ENCODE measurements at places on chromosomes 4 and X.

- no peaks in the 10 kb centered on the region for H3K36me3 ChIP-seq
- H3K27me3 ChIP-seq = no peaks in the 10 kb centered on the region
- H3K27ac ChIP-seq = peak overlapping the region; percentile 22
- H3K4me1 ChIP-seq = peaks cover 26% of the 10 kb centered on the region
- H3K4me3 ChIP-seq = peak overlapping the region; percentile 55
- DNase-seq = peak; percentile 55
Measured at GRCh38 chr4:153152501-153153338, 51.5 kb upstream of the TRIM2 start.

DNA sequence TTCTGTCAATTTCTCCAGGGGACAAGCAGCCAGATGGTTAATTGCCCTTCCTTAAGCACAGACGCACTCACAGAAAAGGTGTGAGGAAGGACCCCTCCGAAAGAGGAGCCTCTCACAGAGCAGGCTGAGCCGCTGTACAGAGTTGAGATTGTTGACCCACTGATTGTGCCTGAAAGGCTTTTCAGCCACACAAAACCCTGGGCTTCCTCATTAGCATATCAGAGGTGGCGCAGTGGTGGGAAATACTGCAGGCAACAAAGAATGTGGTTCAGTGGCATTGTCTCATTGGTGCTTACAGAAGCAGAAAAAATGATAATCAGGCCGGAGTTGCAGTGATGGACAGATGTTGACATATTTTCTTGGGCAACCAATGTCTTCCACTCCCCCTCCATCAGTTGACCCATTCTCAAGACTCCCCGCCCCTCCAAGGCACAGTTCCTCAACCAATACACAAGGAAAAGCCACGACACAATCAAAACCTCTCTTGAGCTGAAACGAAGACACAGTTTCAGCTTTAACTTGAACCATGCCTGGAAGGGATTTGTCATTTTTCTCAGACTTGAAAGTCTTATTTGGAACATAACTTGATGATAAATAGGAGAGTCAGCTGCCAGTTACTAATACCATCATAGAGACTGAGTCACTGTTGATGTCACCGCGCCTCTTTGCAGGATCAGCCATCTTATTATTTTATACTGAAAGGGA is 53.1 kb downstream of the ATXN3L start:
- H3K27me3 ChIP-seq = no peaks in the 10 kb centered on the region
- DNase-seq = no peak
- H3K4me3 ChIP-seq = no peak overlapping the region
- no peaks in the 10 kb centered on the region for H3K4me1 ChIP-seq

- no peak for DNase-seq
- no peak overlapping the region for H3K4me3 ChIP-seq
- H3K36me3 ChIP-seq = no peaks in the 10 kb centered on the region
- H3K4me1 ChIP-seq = peaks cover 11% of the 10 kb centered on the region
- H3K27ac ChIP-seq = no peak overlapping the region
Measured at GRCh38 chrX:43969504-43970501, 3.4 kb downstream of the NDP start.

GRCh38 chrX:77061545-77061944 is 385.6 kb upstream of the FGF16 start:
- H3K4me3 ChIP-seq = no peak overlapping the region
- H3K36me3 ChIP-seq = no peaks in the 10 kb centered on the region
- H3K27me3 ChIP-seq = no peaks in the 10 kb centered on the region
- no peak overlapping the region for H3K27ac ChIP-seq
- DNase-seq = no peak
- no peaks in the 10 kb centered on the region for H3K4me1 ChIP-seq

GRCh38 chrX:24480400-24480865 is 15.3 kb downstream of the PDK3 start:
- H3K4me3 ChIP-seq = peak overlapping the region; percentile 42
- H3K27ac ChIP-seq = peak overlapping the region; percentile 95
- H3K4me1 ChIP-seq = peaks cover 36% of the 10 kb centered on the region
- H3K27me3 ChIP-seq = no peaks in the 10 kb centered on the region

GRCh38 chrX:49276671-49277534 is 7.3 kb downstream of the PPP1R3F start:
- peak overlapping the region; percentile 47 for H3K27ac ChIP-seq
- H3K4me1 ChIP-seq = peaks cover 88% of the 10 kb centered on the region
- DNase-seq = no peak
- H3K27me3 ChIP-seq = no peaks in the 10 kb centered on the region
